Activated T-cell treated with anti-CD3 and anti-CD28 coated beads, Interleukin-2, amount 50 U/mL, for 24 hours (primary cell): ENCODE measurements at places on chromosomes 12 and 14.

DNA sequence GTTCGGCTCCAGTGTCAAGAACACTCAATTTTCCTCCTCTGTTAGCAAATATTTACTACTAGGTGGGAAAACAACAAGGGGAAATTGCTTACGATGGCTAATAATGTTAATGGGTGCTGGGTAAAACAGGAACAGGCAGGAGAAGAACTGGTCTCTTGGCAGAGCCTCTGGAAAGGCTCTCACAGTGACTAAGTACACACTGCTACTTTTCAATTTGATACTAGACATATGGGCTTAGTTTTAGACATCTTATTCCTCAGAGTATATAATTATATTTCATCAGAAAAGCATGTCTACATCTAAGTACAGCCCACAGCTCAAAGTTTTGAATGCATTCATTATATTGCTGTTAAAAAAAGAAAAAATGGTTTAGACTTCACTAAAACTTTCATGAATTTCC is 65.4 kb upstream of the SAV1 start:
- no peak for DNase-seq

DNA sequence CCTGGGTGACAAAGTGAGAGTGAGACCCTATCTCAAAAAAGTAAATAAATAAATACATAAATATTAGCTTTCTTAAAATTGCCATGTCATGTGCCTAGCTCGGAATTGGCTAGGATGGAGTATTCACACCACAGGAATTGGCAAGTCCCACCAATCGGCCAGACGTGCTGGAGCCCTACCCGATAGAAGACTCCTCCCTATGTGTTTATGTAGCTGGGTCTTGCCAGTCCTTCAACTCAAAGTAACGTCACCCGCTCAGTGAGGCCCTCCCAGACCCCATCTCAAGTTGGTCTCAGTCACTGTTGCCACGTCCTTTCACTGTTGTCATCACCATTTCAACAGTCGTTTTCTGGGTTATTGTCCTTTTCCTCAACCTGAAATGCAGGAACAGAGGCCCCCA is 20.2 kb downstream of the VRTN start:
- DNase-seq: no peak

GRCh38 chr14:51614707-51615106 is 37.0 kb upstream of the FRMD6 start:
- no peak for DNase-seq

DNA sequence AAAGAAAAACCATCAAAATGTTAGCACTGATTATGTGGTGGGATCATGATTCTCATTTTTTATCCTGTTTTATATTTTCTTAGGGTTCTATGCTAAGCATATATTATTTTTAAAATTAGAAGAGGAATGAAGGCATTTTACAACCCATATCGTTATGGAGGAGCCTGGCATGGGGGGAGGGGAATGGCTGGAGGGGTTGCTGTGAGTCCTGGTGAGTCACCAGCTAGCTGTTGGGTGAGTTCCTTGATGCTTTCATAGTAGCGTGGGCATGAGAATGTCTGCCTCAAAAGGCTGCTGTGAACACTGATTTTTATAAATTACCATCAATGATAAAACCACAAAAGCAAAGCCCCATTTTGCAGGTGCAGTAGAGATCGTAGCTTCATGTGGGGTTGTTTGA is 46.9 kb downstream of the C14orf132 start:
- DNase-seq: no peak

GRCh38 chr14:55625481-55625880 is 45.5 kb downstream of the KTN1 start:
- DNase-seq: no peak

GRCh38 chr12:15662303-15662980 is 126.7 kb downstream of the EPS8 start:
- no peak for DNase-seq

DNA sequence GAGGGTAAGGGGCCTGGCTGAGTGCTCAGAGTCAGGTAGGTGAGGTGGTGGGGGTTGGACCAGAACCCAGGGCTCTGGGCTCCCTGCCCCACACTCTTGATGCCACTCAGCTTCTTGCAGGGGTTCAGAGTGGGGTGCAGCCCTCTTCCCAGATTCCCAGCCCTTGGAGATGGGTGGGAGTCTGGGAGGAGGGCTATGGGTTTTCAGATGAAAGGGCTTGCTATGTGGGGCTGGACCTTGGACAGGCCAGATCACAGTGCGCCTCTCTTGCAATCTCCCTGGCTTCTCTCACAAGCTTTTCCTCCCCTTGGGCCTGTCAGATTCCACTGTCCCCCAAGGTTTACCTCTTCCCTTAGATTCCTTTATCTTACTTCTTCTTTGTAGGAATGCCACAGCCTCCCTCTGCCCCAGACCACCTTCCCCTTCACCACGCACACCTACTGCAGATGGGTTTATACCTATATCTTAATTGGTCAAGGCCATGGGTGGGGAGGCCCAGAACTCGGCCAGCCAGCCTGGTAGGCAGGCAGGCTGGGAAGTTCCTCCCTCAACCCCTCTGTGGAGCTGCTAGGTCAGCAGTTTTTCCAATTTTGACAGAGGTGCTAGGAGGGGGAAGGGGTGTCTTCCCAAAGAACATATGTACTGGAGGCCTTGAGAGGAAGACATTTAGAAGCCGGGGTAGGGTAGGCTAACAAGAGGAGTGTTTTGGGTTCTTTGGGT is 1.4 kb downstream of the NYNRIN start:
- DNase-seq: no peak

DNA sequence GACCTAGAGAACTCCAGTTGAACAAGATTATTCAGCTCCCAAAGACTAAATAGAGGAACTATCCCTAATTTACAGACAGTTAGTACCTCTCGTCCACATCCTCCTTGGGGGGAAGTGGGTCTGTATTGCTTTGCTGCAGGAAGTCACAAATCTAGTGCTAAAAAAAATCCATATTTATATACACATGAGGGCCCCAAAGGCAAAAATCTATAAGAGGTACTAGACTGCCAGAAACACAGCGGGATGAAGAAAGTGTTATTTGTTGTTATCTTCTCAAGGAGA is 190.1 kb downstream of the TTC8 start:
- no peak for DNase-seq

GRCh38 chr14:38079268-38079667 is 128.4 kb upstream of the SSTR1 start:
- DNase-seq: no peak
